ENCODE measurements at places on chromosomes 6 and 20. TPM values are rescaled to one million over a fixed set of nuclear protein-coding genes. Genes with fewer than 3 reads are reported as not detected.

GRCh38 chr6:136284909-136285308 lies 4.7 kb downstream of the BCLAF1 start:
- H3K27me3 ChIP-seq: no peaks in the 10 kb centered on the region
- no peak overlapping the region for H3K4me3 ChIP-seq
- peaks cover 26% of the 10 kb centered on the region for H3K36me3 ChIP-seq
- DNase-seq: no peak
- no peak overlapping the region for H3K27ac ChIP-seq

GRCh38 chr6:125888989-125889656 lies 67.4 kb upstream of the HINT3 start:
- no peak overlapping the region for H3K27ac ChIP-seq
- H3K4me1 ChIP-seq: no peaks in the 10 kb centered on the region
- H3K4me3 ChIP-seq: no peak overlapping the region
- DNase-seq: no peak
- no peaks in the 10 kb centered on the region for H3K27me3 ChIP-seq

DNA sequence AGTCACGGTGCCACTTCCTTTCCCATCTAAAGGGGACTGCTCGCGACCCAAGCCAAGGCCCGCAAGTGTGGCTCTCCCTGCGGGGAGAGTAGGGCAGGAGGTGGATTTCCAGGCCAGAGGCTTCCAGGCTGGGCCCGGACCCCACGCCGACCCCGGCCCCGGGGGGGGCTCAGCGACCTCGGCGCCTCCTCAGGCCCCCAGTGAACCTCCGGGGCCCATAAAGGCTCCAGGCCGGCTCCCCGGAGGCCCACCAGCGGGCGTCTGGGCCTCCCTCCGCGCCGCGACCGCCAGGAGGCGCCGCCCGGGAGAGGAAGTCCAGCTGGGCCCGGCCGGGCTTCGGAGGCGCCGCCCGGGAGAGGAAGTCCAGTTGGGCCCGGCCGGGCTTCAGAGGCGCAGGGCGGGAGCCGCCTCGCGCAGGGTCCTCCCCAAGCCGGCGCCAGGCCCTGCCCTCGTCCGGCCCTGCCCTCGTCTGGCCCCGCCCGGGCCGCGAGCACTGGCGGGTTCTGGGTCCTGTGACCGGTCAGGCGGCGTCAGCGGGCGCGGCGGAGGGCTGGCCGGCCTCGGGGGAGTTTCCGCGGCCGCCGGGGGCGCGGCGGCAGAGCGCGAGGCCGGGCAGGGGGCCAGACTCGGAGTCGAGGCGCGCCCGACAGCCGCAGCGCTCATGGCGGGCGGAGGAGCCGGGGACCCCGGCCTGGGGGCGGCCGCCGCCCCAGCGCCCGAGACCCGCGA lies at the start of gene RAB32:
TSS of gene RAB32 (plus strand) at position 623 of the 729 bp plus-strand sequence. CDS start at position 662, 39 bp downstream.
- H3K4me3 ChIP-seq: peak within 1 kb of the TSS; percentile 85
- peaks cover 20% of the 10 kb centered on the region for H3K4me1 ChIP-seq
- H3K27me3 ChIP-seq: no peaks in the 10 kb centered on the region
- peak within 1 kb of the TSS; percentile 83 for H3K27ac ChIP-seq

- H3K4me1 ChIP-seq: peaks cover 25% of the 10 kb centered on the region
- H3K27ac ChIP-seq: no peak overlapping the region
- DNase-seq: no peak
- H3K27me3 ChIP-seq: no peaks in the 10 kb centered on the region
Observed at GRCh38 chr6:105781248-105781647, 304.9 kb upstream of the PRDM1 start.

DNA sequence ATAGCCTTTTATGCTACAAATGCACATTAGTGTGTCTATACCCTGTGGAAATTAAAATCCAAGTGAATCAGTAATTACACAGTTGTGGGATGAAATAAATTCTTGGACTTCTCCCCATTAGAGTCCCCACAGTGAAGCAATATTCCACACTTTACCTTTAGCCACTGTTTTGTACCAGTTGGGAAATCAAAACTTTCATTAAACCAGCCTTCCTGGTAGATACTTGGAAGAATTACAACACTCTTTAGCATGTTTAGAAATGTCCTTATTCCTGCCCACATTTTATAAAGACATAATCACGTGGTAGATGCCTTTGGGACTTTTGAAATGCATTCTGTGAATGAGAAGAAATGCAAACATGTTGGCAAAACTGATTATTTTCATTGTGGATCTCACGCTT lies 49.0 kb upstream of the ANKEF1 start:
- no peaks in the 10 kb centered on the region for H3K27me3 ChIP-seq
- H3K36me3 ChIP-seq: no peaks in the 10 kb centered on the region
- no peak for DNase-seq
- H3K27ac ChIP-seq: no peak overlapping the region
- no peak overlapping the region for H3K4me3 ChIP-seq

GRCh38 chr6:12535586-12536314 lies 180.8 kb upstream of the PHACTR1 start:
- H3K4me3 ChIP-seq: no peak overlapping the region
- H3K27me3 ChIP-seq: no peaks in the 10 kb centered on the region
- no peaks in the 10 kb centered on the region for H3K36me3 ChIP-seq

GRCh38 chr6:5250911-5251310 lies 9.8 kb downstream of the LYRM4 start:
- no peaks in the 10 kb centered on the region for H3K4me1 ChIP-seq
- H3K4me3 ChIP-seq: no peak overlapping the region
- H3K27me3 ChIP-seq: no peaks in the 10 kb centered on the region

GRCh38 chr6:106197441-106197840 lies 111.3 kb downstream of the PRDM1 start:
- H3K36me3 ChIP-seq: no peaks in the 10 kb centered on the region
- H3K4me3 ChIP-seq: no peak overlapping the region
- peak; percentile 16 for DNase-seq
- no peaks in the 10 kb centered on the region for H3K4me1 ChIP-seq
- no peak overlapping the region for H3K27ac ChIP-seq

DNA sequence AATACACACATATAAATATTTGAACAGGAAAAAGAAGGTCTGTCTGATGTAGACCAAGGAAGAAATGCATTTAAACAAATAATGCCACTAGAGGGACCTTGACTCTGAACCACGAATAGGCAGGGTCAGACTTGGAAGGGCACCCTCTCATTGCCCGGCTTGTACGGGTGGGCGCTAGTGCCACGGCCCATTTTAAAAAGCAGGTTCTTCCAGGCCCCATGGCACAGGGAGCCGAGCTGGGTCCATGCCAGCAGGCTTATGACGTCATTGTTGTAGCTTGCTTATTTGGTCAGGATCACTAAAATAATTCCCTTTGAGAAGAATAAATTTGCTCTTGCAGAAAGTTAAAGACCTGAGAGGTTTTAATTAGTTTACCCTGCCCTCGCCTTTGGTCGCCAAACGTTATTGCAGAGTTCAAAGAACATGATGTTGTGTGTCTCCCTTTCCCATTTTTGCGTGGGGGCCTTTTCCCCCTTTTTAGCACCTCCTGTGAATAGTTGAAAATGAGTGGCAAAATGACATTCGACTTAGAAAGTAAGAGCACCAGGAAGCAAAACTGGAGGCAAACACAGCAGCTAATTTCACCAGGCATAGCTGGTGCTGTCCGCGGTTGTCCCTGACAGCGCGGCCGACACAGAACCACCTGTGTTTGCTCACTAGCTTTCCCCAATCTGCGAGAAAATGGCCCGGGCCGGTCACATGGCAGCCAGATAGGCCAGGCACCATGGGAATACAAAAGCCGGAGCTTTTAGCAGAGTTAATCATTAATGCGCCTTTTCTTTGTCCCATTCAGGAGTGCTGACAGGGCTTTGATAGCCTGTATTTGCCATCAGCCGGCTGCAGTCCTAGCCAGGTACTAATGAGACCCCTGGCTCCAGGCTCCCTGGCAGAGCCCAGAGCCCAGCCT lies 93.8 kb downstream of the FOXA2 start:
- H3K36me3 ChIP-seq: no peaks in the 10 kb centered on the region
- H3K27me3 ChIP-seq: no peaks in the 10 kb centered on the region

DNA sequence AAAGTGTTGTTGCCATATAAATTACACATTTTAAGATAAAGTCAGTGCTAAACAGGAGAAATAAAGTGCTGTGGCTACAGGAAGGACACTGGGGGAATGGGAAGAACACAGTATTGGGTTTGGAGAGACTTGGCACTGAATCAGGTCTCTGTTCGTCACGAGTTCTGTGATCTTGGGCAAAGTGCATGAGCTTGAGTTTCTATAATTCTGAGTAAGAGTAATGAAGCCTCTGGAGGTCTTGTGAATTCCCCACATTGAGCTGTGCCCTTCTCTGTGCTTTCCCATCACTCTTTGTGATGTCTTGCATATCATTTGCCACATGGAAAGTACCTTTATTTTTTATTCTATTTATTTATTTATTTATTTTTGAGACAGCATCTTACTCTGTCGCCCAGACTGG lies 16.8 kb upstream of the EEF1A1 start:
- no peak overlapping the region for H3K27ac ChIP-seq
- H3K27me3 ChIP-seq: no peaks in the 10 kb centered on the region
- H3K4me1 ChIP-seq: no peaks in the 10 kb centered on the region
- no peak for DNase-seq

GRCh38 chr6:11810854-11811643 lies 32.4 kb upstream of the ADTRP start:
- peaks cover 12% of the 10 kb centered on the region for H3K4me1 ChIP-seq
- H3K4me3 ChIP-seq: no peak overlapping the region
- H3K27me3 ChIP-seq: no peaks in the 10 kb centered on the region
- H3K27ac ChIP-seq: no peak overlapping the region
- no peak for DNase-seq
- H3K36me3 ChIP-seq: no peaks in the 10 kb centered on the region

- no peaks in the 10 kb centered on the region for H3K36me3 ChIP-seq
- H3K4me1 ChIP-seq: peaks cover 13% of the 10 kb centered on the region
- no peak for DNase-seq
- no peak overlapping the region for H3K27ac ChIP-seq
Observed at GRCh38 chr6:149059557-149059956, 258.0 kb upstream of the TAB2 start.

DNA sequence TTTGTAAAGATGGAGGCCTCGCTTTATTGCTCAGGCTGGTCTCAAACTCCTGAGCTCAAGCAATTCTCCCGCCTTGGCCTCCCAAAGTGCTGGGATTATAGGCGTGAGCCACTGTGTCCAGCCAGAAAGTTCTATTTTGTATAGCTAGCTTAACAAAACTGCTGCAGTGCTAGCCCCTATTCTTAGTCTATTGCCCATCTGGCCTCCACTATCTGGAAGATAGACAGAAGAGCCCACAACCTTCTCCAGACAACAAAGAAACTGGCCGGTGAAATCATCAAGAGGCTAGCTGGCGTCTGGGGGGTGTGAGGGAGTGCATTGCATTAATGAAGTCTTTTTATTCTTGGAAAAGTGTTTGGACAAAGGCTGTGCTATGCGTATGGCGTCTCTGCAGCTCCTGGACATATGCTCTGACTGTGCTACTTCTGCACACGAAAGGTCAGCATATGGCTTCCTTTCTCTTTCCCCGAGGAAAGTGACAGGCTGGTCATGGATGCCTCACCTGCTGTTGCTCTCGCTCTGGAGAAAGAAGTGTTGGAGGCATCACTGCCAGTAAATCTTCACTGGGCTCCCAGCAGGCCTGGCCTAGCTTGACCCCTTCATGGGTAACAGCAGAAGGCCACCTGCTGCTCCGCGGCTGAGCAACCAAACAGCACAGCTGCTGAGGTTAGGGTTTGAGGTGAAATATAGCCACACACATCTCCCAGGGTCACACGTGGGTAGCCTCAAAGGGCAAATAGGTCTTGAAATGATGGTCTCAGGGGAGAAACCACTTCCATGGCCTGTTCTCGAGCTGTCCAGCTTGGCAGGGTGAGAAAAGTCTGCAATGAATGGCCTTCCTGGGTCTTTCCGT lies 95.1 kb upstream of the IYD start:
- H3K4me3 ChIP-seq: no peak overlapping the region
- no peak overlapping the region for H3K27ac ChIP-seq
- H3K27me3 ChIP-seq: peaks cover 3% of the 10 kb centered on the region

DNA sequence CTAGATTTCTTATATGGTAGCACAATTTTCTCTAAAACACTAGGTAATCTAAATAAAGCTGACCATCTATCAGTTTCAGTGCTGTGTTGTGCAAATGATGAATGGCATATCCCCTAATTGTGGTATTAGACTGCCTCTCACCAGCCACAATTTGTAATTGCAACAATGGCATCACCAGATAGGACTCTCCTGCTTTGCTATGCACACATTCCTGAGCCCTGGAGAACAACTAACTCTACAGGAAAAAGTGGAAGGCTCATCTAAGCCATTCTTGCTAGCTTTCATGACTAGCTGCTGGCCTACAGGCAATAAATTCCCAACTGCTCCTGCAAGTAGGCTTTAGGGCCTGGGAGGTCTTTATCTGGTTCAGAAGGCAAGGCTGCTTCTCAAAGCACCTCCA lies 974.1 kb downstream of the EYS start:
- DNase-seq: no peak
- no peaks in the 10 kb centered on the region for H3K27me3 ChIP-seq
- no peak overlapping the region for H3K4me3 ChIP-seq
- no peak overlapping the region for H3K27ac ChIP-seq
- H3K36me3 ChIP-seq: no peaks in the 10 kb centered on the region
- H3K4me1 ChIP-seq: no peaks in the 10 kb centered on the region

- no peaks in the 10 kb centered on the region for H3K36me3 ChIP-seq
- H3K4me1 ChIP-seq: no peaks in the 10 kb centered on the region
- H3K27ac ChIP-seq: no peak overlapping the region
- no peaks in the 10 kb centered on the region for H3K27me3 ChIP-seq
Observed at GRCh38 chr6:45171380-45171779, 156.8 kb upstream of the RUNX2 start.

- no peak overlapping the region for H3K27ac ChIP-seq
- H3K4me1 ChIP-seq: peaks cover 3% of the 10 kb centered on the region
- no peak for DNase-seq
- no peak overlapping the region for H3K4me3 ChIP-seq
Observed at GRCh38 chr6:16572943-16573342, 188.3 kb downstream of the ATXN1 start.

DNA sequence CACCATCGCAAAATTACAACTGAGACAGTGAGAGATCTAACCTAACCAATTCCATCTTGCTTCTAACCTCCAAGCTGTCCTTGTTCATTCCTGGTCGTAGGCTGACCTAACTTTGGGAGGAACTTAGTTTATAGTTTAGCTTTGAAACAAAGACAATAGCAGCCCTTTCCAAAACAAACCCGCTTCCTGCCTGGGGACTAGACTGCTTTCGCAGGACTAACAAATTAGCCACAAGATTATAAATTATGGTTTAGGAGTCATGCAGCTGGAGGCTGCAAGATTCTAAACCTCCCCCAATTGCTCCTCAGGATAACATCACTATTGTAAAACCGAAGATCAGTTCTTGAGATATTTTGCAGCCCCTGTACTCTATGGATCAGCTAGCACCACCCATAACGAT lies 63.2 kb downstream of the TRIM27 start:
- peaks cover 30% of the 10 kb centered on the region for H3K27me3 ChIP-seq
- no peaks in the 10 kb centered on the region for H3K36me3 ChIP-seq
- no peak for DNase-seq
- H3K27ac ChIP-seq: no peak overlapping the region

The EIF6 gene
- total RNA-seq: 115 TPM

The HLA-DRA gene
- 1,598 TPM for total RNA-seq
